ENCODE measurements at places on chromosomes 1 and 21.
A peak's percentile ranks its signal among the peaks of the same experiment; 100 is the strongest.

DNA sequence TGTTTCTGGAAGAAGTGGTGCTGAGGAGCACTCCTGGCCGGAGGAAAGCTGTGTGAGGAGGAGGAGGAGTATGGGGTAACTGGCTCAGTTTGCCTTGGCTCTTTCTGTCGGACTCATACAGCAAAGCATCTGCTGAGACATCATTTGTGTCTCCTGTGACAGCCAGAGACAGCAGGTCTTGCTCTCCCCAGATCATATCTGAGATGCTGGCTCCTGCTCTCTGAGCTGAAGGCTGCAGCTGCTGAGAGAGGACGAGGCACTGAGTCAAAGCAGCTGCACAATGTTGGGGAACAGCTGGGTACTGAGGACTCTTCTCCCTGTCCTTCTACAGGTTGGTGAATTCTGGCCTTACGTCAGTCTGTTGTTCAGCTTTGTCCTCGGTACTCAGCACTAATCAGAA, 14.3 kb downstream of the OR2B11 start:
- DNase-seq = no peak

- no peak for DNase-seq
Observed at GRCh38 chr1:62476525-62477219, 39.8 kb downstream of the USP1 start.

GRCh38 chr21:33729641-33730040, 87.3 kb downstream of the ITSN1 start:
- no peak for DNase-seq

- DNase-seq = no peak
Observed at GRCh38 chr1:90143591-90143990, 148.7 kb downstream of the ZNF326 start.

- no peak for DNase-seq
Observed at GRCh38 chr1:234528074-234528865, 49.3 kb upstream of the TARBP1 start.

DNA sequence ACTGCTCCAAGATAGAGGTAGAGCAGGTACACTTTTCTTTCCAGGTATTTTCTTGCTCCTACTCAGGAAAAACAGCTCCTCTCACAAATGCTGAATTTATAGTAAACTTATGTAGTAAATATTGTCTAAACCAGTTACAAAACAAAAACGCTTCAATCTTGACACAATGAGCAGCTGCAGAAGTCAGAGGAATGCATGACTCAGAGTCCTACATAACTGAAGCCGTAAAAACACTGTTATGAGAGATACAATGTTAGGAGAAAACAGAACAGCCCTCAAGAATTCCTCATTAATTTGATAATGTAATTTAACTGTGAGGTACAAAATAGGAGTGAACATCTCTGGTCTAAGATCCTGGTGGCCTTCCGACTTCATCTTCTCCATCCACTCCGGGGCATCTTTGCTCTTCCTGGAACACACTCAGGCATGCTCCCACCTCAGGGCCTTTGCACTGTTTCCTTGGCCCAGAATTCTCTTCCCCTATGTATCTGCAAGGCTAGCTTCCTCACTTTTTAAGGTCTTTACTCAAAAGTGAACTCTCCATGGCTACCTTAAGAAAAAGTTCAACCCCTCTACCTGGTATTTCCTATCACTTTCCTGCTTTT, 138.5 kb downstream of the SLC45A1 start:
- no peak for DNase-seq

DNA sequence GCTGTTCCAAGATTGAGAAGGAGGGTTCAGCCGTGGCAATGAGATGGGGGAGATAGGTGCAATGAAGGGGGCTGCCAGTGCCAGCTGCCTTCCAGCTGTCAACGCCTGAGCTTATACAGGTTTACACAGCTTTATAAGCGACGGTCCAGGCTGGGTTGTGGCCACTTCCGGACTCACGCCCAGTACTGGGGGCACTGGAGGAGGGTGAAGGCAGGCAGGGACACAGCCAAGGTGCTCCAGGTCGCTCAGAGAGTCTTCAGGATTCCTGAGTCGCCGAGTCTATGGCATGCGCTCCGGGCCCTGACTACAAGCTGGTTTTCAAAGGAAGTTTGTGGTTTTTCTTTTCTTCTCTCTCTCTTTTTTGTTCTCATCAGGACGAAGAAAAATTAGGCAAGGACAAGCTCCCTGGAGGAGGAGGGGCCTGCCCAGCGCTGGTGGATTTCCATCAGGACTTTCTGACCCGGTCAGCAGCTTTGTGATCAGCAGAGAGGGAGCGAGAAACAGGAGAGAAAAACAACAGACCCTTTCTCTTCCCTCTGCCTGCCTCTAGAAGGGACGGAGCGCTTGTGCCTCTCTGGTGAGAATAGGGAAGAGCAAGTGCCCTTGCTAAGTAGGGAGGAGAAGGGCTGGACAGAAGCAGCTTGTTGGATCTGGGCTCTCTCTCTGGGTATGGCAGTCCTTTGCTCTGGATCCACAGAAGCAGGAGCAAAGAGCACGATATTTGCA, at the start of gene MINDY1:
Gene MINDY1, minus strand, starts transcription at position 576 of the 726 bp plus-strand sequence. CDS start 4,285 bp downstream, outside the sequence.
- no peak for DNase-seq

DNA sequence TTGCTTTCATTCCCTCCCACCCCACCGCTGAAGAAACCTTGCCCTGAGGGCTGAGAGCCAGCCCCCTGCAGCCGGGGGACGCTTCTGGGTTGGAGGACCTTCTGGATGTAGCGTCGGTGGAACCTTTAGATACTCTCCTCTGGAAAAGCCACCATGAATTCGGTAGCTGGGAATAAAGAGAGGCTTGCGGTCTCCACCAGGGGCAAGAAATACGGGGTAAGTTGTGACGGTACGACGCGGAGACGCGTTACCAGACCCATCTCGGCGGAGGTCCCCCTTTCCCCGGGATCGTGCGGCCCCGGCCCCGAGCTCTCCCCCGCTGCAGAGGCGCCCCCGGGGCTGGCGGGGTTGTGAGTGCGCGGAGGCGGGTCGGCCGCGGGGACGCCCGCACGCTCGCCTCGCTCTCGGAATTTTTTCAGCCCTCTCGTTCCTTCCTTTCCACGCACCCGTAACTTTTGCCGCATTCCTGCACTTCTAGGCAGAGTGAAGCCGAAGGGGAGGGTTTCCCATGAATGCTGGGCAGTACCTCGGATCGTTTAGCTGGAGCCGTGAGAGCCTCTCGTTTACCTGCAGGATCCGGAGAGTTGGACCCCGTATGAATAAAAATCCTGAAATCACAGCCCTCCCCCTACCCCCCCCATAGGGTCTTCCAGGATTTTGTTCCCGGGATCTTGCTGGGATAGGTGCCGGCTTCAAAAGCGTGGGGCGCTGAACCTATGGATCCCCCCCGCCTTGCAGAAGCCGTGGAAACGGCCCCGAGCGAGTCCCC, 671 bp downstream of the KIF26B start:
- DNase-seq = peak; percentile 33

- peak; percentile 6 for DNase-seq
Observed at GRCh38 chr1:26079178-26079563, 11.7 kb upstream of the TRIM63 start.

DNA sequence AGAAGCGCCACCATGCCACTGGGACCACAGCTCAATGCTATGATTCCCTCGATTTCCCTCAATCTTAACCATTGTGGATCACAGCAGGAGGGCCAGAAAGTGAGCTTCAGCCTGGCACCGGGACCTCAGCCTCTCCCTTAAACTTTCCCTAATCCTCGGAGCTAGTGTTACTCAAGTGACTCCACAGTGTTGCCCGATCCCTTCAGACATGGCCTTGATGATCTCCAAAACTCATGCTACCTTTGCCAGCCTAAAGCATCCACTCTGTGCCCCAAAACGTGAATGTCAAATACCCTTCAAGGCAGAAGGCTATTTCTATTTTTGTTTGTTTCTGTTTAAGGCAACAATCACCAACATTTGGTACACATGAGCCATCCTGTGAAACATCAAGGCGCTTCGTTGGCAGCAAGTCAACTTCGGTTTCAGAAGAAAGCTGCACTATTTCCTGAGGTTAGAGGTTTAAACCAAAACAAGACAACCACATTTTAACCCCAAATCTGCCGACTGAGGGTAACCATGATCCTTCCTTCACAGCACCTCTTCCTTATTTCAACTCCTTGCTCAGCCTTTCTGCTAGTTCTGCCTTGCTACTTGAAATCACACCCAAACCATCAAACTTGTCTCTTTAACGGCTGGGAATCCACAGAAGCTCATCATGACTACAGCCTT, 94.4 kb upstream of the KRTAP19-8 start:
- no peak for DNase-seq

DNA sequence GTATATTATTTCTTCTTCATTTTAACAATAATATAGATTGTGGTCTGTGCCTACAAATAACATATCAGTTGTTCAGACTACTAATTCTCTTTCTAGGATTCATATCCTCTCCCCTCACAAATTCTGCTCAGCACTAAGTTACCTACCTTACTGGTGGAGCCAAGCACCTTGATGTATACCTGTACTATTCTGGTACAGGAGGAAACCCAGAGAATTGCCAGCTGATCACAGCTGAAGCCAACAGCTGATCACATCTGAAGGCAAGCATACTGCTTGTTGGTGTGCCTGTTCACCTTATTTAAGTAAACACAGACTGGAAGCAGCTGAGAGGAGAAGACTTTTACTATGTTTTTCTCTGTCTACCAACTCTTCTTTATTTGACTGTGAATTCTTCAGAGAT, 101.8 kb downstream of the PBX1 start:
- DNase-seq = no peak

DNA sequence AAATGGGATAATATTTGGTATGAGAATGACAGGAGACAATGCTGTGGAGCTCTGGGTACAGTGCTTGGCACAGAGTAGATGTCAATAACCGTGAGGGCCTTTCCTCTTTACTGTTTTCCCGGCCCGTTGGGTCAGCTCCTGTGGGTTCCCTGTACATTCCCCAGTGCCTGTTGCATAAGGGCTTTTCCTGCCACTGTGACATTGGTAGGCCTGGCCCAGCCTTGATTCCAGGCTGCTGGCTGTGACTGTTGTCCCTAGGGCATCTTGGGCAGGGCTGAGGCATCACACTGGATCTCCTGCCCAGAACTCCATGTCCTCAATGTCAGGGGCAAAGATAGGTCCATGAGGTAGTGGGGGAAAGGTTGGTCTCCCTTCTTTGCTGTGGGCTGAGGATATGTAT, 25.8 kb upstream of the MYCL start:
- DNase-seq = no peak

- no peak for DNase-seq
Observed at GRCh38 chr21:33265664-33266049, 510 bp upstream of the IL10RB start.

- DNase-seq = no peak
Observed at GRCh38 chr1:13617108-13617507, 33.5 kb downstream of the PDPN start.

DNA sequence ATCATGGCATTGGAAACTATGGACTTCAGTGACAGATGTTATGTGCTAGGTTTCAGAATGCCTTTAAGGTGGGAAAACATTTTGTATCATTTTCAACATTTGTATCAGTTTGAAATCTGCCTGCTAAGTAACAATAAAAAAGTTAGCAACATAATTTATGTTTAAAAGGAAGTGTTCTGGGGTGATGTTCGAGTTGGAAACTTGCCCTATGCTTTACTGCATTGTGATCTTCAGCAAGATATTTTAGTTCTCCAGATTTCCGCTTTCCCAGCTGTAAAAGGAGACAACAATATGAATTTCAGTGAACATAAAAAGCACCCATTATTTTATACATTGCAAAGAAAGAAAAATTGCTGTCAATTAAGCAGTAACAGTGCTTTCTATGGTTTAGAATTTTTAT, 187.4 kb downstream of the DISC1 start:
- no peak for DNase-seq

- no peak for DNase-seq
Observed at GRCh38 chr1:94314222-94314858, 77.0 kb upstream of the ARHGAP29 start.

DNA sequence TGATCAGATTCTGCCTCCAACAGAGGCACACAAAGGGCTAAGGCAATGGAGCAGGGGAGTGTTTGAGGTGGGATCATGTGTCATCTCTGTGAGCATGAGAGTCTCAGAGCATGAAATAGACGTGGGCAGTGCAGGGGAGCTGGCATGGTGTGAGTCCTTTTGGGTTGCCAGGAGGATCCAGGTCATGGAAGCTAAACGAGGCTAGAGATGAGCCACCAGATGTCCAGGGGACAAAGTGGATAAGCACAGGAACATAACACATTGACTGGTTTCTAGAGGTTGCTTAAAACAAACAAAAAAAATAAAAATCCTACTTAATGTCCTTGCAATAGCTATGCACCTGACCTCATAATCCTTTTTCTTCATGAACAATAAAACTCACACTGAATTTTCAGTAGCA, 254.8 kb upstream of the GREM2 start:
- no peak for DNase-seq

DNA sequence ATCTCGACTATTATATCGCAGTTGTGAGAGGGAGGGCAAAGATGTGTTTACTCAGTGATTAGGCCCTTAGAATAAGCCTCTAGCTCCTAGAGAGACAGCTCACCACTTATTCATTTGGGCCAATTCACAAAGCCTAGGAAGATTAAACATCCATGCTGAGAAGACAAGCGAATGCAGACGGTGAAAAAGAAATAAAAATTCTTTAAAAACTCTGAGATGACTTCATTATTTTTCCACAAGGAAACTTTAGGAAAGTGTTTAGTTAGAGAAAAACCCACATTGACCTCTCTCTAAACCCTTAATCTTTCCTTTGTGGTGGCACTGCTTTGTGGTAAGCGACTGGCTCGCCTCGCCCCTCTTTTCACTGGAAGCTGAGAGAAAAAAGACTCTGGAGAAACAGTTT, 146.8 kb upstream of the DMRTA2 start:
- DNase-seq = no peak

DNA sequence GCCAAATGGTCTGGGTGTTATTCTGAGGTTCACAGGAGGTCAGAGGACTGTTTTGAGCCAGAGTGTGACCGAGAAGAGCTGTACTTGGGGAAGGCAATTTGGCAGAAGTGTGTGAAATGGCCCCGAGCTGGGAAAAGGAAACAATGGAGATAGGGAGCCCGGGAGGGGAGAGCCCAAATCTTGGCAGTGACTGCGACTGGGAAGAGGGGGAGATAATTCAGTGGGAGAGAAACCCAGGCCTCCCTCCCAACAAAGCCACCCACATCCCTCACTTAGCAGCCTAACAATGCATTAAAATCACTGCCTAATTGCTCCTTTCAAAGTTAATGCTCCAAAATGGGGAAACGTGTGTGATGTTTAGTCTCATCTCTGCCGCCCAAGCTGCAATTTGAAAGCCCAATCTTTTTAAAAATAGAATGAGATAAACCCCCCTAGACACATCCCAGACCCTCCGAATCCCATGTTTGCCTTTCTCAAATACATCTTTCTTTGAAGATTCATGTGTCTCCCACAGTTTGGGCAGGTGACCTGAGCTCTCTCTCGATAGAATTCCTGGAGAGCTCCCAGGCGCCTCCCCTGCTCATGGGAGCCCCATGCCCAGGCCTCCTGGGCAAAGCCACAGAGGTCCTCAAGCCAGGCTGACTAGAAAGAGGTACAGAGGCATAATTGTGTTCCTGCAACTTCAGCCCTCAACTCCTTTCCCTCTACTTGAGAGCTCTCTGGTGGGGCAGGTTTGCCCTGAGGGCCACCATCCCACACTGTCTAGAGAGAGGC, 17.3 kb downstream of the LRRC52 start:
- no peak for DNase-seq

DNA sequence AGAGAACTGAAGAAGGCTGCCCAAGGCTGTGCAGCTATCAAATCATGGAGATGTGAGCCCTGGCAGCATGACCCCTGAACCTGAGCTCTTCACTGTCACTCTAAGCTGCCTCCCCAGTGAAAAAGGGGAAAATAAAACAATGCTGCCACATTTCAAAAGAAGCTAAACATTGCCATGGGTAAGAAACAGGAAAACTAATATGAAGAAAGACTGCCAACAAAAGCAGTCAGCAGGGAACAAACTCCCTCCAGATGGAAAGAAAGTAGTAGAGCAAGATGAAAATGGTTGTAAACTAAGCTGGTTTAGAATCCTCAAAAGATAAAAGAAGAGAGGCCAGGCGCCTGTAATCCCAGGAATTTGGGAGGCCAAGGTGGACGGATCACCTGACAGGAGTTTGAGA, 36.2 kb upstream of the CSF1 start:
- DNase-seq = no peak
